ENCODE measurements at places on chromosomes 2 and 18. TPM values are rescaled to one million over a fixed set of nuclear protein-coding genes. Genes with fewer than 3 reads are reported as not detected.

ACTG2 gene
- total RNA-seq, result 416 TPM

DNA sequence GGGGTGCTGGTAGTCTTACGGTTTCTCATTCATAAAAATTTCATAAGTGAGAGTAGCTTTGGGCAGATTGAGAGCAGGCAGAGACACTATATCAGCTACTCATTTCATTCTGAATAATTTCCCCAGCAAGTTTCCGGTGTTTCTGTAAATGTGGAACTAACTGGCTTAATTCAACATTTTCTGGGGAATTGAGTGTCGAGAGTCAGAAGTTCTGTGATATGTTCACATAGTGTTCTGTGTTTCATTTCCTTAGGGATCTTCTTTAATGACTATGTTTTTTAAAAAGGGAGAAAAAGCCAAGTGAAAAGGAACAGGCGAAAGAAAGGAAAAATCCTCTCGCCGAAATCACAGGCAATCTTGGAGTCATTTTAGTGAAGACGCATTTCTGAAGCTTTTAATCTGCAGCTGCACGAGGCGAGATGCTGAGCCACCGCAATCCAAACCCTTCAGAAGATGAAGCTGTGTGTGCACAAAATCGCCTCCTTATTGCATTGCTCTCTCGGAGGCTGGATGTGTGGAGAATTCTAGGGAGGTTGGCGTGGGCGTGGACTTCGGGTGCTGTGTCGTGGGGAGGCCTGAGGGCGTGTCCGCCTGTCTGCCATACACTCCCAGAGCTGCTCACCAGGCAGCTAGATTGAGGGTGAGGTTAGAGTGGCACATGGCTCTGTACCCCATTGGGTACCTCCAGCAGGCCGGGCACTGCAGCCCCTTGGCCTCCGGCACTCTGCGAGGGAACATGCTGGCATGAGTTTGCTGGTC, 38.4 kb upstream of the HDAC4 start:
- H3K27me3 ChIP-seq, result no peaks in the 10 kb centered on the region
- H3K27ac ChIP-seq, result no peak overlapping the region
- H3K4me1 ChIP-seq, result no peaks in the 10 kb centered on the region

DNA sequence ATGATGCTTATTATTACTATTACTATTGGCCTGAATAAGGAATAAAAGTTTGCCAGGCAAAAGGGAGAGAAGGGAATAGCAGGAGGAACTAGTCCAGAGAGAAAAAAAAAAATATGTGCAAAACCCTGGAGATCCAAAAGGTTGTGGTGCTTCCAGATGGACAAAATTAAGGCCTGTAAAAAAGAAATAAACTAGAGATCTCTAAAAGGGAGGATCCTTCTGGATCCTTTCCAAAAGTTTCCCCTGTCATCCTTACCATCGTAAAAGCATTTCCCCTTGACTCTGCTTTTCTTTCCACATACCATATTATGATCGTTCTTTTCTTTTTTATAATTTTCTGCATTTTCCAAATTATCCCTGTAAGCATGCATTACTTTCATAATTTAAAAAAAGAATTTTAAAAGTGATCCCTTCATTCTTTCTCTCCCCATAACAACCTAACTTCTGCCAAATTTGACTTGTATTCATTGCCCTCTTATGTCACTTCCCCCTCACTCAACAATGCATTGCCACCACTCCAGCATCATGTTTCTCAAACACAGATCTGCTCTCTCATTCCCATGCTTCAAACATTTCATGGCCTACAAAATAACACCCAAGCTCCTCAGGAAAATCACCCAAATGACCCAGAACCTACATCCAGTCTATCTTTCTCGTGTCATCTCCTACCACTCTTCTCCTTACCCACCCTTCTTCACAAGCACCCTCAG, 40.3 kb downstream of the RBMS1 start:
- no peak overlapping the region for H3K4me3 ChIP-seq
- no peaks in the 10 kb centered on the region for H3K36me3 ChIP-seq
- peaks cover 6% of the 10 kb centered on the region for H3K4me1 ChIP-seq
- no peaks in the 10 kb centered on the region for H3K27me3 ChIP-seq
- DNase-seq, result no peak
- no peak overlapping the region for H3K27ac ChIP-seq

DNA sequence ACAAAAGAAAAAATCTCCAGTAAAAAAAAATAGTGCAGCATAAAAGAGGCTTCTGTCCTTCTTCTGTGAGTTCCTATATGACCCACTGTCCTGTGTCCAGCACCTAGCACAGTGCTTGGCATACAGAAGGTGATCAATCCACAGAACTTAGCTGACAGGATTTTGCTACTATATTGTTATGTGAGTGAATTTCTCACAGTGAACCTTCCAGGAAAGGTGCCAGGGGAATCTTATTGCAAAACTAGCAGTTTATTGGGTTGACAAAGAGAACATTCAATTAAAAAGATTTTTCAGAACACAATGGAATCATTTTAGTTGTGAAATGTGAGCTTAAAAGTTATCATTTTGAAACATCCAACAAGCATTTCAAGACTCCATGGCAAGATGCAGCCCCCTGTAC, 12.4 kb upstream of the TRIB2 start:
- H3K36me3 ChIP-seq, result no peaks in the 10 kb centered on the region
- no peak overlapping the region for H3K27ac ChIP-seq
- no peak overlapping the region for H3K4me3 ChIP-seq
- H3K4me1 ChIP-seq, result peaks cover 9% of the 10 kb centered on the region
- no peak for DNase-seq

All from aorta (tissue), 5 donors.